ENCODE measurements at places on chromosomes 6 and 20. TPM values are rescaled to one million over a fixed set of nuclear protein-coding genes. Genes with fewer than 3 reads are reported as not detected.

The NMBR gene
- 0.11 TPM for total RNA-seq

The GSTA3 gene
- total RNA-seq, result not detected

The NKX2-2 gene
- not detected for total RNA-seq

The GPX5 gene
- not detected for total RNA-seq

The HLA-DOA gene
- total RNA-seq, result not detected

The PEX7 gene
- 7.9 TPM for total RNA-seq

The LTB gene
- 2.2 TPM for total RNA-seq

The PLN gene
- total RNA-seq, result 0.04 TPM

The POU5F1 gene
- 0.56 TPM for total RNA-seq

The TRAPPC3L gene
- total RNA-seq, result 0.04 TPM

The SLC9A8 gene
- total RNA-seq, result 6.2 TPM

The CITED2 gene
- total RNA-seq, result 52.2 TPM

The KIF25 gene
- total RNA-seq, result not detected

The CLIC5 gene
- total RNA-seq, result 0.07 TPM

The PPP1R16B gene
- total RNA-seq, result 144 TPM

The TRIM15 gene
- total RNA-seq, result not detected

The RSPO3 gene
- 2.8 TPM for total RNA-seq

The TMEM170B gene
- total RNA-seq, result 5.6 TPM

The HLA-DMA gene
- total RNA-seq, result 0.26 TPM

The LGSN gene
- total RNA-seq, result not detected

The C6orf52 gene
- total RNA-seq, result 0.26 TPM

The HRH3 gene
- total RNA-seq, result not detected

The TXNDC5 gene
- 2,272 TPM for total RNA-seq

The HLA-DQA1 gene
- total RNA-seq, result not detected

The CCN6 gene
- not detected for total RNA-seq

The DEFB110 gene
- not detected for total RNA-seq

The VSTM2L gene
- total RNA-seq, result 0.20 TPM

The EFCAB8 gene
- total RNA-seq, result 0.07 TPM

The MATN4 gene
- not detected for total RNA-seq

The PRPF6 gene
- 83.0 TPM for total RNA-seq

The MYBL2 gene
- 41.9 TPM for total RNA-seq

The CRYBG1 gene
- 19.8 TPM for total RNA-seq

The GCNT2 gene
- total RNA-seq, result 14.6 TPM

The CTAGE9 gene
- not detected for total RNA-seq

The TBXT gene
- total RNA-seq, result not detected

All from pulmonary artery endothelial cell (primary cell).